ENCODE measurements at places on chromosomes 2 and 18.

- no peak for DNase-seq
Measured at GRCh38 chr18:57043241-57043640, 103.6 kb upstream of the BOD1L2 start.

DNA sequence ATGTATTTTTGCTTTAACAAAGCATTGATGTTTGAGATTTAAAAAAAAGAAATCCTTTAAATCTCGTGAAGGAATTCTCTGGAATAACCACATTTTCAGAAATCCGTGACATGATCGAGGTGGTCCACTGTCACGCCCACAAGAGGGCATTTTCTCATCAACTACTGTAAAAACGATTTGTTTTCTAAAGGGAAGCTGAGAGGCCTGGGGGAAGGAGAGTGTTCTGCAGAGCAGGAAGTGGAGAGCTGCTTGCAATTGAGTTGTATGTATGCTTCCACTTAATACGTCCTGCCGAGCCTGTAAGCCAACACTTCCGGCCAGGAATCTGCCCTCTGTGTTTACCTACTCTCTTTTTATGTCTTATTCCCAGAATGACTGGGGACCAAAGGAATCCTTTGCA, 19.4 kb downstream of the KLHL29 start:
- DNase-seq = peak; percentile 19

DNA sequence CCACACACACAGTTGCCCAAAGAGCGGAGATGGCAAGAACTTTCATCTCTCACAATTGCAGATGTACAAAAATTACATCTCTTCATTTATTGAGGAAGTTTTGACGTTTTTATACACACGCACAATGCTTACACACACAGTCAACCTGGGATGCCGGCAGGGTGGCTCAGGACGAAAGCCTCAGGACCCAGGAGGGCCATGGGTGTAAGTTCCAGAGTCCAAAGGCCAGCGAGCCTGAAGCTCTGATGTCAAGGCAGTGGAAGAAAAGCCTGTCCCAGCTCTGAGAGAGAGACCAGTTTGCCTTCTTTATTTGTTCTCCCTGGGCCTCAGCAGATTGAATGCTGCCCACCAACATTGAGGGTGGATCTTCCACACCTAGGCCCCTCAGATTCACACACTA, 10.1 kb downstream of the AMER3 start:
- DNase-seq = no peak

GRCh38 chr2:122300758-122301157, 545.3 kb downstream of the TSN start:
- no peak for DNase-seq

DNA sequence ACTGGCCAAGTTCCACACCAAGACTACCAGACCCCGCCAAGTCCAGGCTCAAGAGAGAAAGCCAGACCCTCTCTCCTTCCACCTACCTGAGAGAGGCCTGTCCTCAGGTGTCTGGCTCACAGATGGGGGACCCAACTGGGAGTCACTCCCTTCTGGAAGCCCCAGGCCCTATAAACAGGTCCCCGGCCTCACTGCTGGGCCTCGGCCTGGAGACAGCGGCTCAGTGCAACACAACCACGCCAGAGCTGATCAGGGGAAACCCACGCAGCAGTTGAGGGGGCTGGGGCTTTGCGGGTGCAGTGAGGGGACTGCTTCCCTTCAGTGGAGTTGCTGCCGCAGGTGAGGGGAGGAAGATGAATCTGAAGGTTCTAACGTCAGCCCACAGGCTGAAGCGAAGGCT, 22.8 kb upstream of the C1QL2 start:
- DNase-seq = no peak

- DNase-seq = no peak
Measured at GRCh38 chr2:55530539-55531081, 11.1 kb downstream of the CFAP36 start.

DNA sequence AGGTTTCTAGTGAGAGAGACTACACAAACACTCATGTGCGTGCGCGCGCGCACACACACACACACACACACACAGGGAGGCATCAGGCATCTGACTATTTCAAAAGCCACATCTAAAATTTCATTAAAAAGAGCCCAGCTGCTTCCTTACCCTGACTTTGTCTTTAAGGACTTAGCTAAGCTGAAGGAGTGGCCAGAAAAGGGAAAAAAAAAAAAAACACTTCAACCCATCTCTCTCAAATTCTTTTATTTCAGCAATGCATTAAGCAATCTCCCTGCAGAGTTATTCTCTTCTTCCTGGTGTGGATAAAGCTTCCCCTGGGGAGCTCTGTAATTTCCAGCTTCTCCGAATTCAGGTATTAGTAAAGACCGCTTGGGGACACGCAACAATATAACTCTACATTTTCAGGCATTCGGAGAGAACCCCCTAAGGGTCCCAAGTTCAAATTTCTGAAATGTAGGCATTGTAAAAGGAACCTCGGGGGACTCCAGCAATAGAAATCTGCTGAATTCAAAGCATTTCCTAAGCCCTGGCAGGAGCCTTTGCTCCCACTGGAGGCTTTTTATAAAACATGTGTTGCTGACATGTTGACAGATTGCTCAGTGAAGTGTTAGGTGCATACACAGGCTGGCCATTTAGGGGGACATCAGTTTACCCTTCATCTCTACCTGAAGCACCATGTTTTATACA, 67.0 kb downstream of the ZNF521 start:
- no peak for DNase-seq

GRCh38 chr2:224395620-224396390, 6.1 kb downstream of the FAM124B start:
- no peak for DNase-seq

- DNase-seq = no peak
Measured at GRCh38 chr2:158997037-158997790, 28.8 kb downstream of the TANC1 start.

DNA sequence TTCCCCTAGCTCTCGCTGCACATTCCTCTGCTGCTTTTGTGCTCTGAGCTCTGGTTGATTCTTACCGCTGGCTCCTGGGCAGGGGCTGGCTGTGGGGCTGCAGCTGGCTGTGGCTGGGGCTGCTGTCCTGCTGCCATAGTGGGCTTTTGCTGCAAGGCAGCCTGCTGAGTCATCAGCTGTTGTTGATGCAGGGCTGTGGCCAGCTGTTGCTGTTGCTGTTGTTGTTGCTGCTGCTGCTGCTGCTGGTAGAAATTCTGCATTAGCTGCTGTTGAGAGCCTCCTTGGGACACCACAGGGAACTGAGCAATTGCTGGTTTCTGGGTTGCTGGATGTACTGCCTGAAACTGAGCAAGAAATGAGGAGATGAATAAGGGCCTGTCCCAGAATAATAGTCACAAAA, 77.2 kb upstream of the NFU1 start:
- no peak for DNase-seq

DNA sequence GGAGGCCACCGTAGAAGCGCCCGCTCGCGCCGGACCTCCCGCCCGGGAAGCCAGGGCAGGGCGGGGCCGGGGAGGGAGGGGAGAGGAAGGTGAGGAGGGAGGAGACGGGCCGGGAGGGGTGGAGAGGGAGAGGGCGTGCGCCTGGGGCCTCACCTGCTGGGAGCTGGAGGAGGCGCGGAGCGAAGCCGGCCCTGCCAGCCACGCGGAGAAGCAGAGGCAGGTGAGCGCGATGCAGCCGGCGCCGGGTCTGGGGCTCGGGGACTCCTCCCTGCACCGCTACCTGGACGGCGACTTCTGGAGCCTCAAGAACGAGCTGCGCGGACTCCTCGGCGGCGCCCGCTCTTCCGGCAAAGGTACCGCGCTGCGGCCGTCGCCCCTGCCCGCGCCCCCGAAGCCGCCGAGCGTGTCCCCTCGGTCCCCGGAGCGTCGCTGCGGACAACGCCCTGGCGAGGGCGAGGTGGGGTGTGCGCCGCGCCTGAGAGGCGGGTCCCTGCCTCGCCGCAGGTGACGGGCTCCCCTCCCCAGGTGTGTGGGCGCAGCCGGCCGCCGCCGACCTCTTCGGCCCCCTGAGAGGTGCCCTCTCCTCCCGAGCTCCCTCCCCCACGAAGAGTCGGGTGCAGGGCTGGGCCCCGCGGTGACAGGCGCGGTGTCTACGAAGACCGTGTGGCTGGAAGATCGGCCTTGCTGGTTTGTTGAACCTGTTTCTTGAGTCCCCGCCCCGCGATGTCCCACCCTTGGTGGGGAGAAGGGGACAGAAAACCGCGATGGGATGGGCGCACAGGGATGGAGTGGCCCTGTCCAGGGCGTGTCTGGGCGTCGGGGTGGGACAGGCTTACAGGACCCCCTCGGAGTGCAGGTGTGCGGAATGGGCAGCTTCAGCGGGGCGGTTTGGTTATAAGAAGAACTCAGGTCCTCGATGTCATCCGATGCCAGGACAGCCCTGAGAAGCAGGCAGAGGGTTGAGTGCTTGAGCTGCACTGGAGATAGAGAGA, at the start of gene ACOXL:
ACOXL (plus strand) TSS at position 152 of the 992 bp plus-strand sequence. CDS start 35,817 bp downstream, outside the sequence.
- DNase-seq = peak; percentile 45

- DNase-seq = no peak
Measured at GRCh38 chr2:30362468-30363081, 84.5 kb upstream of the LCLAT1 start.

DNA sequence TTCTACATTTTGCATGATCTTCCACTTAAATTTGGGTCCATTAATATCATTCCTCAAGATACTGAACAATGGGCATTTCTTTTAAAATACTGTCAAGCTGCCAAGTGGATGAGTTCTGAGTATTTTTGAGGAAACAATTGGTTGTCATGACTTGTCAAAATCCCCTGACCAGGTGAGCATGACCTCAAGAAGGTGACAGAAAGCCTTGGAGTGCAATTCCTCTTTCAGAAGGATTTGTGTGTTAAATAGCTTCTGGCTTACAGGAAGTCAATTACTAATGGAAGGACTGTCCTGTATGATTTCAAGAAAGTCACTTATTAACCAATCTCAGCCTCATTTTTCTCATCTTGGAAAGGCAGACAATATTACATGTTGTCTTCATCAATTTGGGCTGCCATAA, 460.6 kb downstream of the TSN start:
- no peak for DNase-seq

DNA sequence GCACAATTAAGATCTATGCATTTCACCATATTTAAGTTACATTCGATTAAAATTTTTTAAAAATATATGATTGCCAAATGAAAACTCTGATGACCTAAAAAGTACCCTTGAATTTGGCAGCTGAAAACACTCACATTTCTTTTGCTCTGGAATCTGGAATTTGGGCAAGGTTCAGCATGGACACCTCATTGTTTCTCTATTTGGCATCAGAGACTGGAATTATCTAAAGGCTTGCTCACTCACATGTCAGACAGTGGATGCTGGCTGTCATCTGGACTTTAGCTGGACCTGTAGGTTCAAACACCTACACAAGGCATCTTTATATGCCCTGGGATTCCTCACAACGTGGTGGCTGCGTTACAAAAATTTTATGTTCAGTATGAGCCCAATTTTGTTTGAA, 16.1 kb downstream of the MBOAT2 start:
- no peak for DNase-seq

Data from NCI-H526 treated with DMSO at 0.1 percent for 48 hours (cell line).